ENCODE measurements at places on chromosomes 7 and 10. TPM values are rescaled to one million over a fixed set of nuclear protein-coding genes. Genes with fewer than 3 reads are reported as not detected.
A peak's percentile ranks its signal among the peaks of the same experiment; 100 is the strongest.

DNA sequence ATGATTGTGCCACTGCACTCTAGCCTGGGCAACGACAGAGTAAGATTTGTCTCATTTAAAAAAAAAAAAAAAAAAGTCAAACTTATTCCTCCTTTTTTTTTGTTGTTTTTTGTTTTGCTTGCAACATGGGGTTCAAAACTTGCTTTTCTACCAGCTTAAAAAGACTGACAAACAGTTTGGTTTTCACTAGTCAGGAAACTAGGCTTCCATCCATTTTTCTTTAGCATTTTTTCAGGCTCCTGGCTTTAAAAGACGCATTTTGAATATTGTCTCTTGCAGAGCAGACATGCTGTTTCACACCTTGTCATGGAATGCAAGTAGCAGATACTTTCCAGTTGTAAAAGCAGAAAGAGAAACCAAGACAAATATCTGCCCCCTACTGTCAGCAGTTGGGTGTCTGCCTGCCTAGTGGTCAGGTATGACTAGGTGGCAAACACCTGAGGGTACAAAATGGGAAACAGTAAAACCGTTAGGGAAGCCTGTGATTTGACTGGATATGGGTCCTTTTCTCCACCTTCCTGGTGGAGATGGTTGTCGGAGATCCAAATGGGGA is 139.9 kb downstream of the CCDC71L start:
- no peak overlapping the region for H3K4me3 ChIP-seq
- H3K27me3 ChIP-seq: peaks cover 32% of the 10 kb centered on the region

DNA sequence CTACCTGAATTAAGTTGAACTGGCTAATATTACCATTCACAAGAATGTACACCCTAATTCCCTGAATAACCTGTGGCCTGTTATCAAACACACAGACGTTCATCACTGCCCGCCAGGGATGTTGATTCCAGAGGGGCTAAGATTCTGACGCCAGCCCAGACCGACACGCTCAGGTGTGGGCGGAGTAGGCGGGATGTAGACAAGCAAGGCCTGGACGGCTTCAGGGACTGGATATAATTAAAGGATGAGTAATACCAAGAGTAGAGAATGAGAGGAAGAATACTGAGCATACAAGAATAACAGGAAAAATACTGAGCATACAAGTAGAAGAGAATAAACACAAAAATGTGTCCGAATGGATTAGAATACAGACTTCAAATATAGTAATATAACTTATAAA is 29.0 kb downstream of the CUBN start:
- peaks cover 7% of the 10 kb centered on the region for H3K36me3 ChIP-seq
- H3K4me1 ChIP-seq: peaks cover 3% of the 10 kb centered on the region
- no peaks in the 10 kb centered on the region for H3K27me3 ChIP-seq
- H3K4me3 ChIP-seq: no peak overlapping the region
- no peak for DNase-seq

DNA sequence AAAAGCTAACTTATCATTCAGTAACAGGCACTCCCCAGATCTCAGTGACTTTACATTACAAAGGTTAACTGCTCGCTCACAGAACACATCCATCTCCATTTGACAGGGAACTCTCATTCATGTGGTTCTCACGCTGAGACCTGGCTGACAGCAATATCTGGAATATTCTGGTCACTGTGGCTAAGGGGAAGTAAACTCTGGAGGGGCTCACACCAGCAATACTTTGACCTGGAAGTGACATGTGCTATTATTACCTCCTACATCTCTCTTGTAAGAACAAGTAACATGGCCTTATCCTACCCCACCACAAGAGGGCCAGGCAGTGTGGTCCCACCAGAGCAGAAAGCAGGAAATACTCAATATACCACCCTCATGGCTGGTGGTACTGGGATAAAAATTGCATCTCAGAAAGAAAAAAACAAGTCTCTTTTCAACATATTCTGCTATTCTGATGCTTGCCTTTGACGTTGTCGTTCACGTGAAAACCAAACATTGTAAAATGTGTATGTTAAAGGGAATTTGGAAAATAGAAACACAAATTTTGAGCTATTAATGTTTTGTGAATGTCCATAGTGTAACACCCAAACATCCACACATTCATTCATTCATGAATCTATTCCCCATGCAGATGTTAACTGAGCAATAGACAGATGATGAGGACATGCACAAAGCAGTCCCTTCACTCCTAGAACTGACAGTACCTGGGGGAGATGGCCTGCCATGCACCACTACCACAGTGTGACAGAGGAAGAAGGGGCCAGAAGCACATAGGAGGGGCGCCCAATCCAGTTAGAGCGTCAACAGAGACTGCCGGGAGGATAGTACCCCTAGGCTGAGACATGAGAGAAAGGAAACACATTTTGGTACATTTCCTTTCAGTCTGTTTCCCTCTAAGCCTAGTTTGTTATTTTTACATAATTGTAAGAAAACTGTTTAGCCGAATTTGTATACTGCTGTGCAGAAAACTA is 166.0 kb upstream of the SP4 start:
- peaks cover 11% of the 10 kb centered on the region for H3K36me3 ChIP-seq
- H3K27ac ChIP-seq: peak overlapping the region; percentile 49
- H3K27me3 ChIP-seq: peaks cover 5% of the 10 kb centered on the region
- DNase-seq: peak; percentile 41
- no peak overlapping the region for H3K4me3 ChIP-seq
- peaks cover 14% of the 10 kb centered on the region for H3K4me1 ChIP-seq

- H3K36me3 ChIP-seq: no peaks in the 10 kb centered on the region
- no peak overlapping the region for H3K27ac ChIP-seq
- no peaks in the 10 kb centered on the region for H3K27me3 ChIP-seq
- DNase-seq: no peak
These were observed 175.7 kb downstream of the LRRN3 start for GRCh38 chr7:111266613-111267012.

DNA sequence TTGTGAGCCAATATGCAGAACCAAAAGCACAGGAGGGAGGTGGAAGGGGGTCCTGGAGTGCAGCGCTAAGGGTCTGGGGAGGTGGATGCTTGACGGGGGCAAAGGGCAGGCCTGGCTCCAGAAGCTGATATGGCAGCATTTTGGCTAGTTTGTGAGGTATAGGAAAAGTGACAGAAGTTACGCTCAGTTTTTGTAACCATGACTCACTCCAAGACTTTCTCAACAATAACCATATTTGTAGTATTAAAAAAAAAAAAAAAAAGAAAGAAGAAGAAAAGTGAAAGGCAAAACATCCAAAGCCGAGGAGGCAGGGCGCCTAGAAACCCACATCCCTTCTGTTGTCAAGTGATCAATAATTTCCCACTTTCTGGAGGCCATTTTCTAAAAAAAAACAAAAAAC is 92.3 kb downstream of the RNF216 start:
- peak overlapping the region; percentile 82 for H3K4me3 ChIP-seq
- DNase-seq: peak; percentile 52

DNA sequence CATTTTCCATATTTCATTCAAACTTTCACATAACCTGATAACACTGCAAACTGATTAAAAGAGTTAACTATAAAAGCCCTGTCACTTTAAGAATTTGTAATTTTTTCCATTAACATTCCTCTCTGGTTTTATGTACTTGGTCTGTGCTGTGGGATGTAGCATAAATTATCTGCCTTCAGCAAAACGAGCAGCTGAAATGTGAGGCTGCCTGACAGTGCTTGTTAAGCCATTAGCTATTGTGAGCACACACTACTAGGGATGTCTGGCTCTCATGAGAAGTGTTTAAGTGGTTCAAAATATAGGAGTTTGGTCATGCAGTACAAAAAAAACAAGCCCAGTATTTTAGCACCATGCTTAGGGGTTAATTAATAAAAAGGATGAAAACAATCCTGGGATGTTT is 63.0 kb downstream of the HOXA1 start:
- H3K27ac ChIP-seq: no peak overlapping the region
- DNase-seq: no peak
- H3K4me3 ChIP-seq: no peak overlapping the region
- H3K27me3 ChIP-seq: peaks cover under 1% of the 10 kb centered on the region
- H3K36me3 ChIP-seq: peaks cover 10% of the 10 kb centered on the region
- H3K4me1 ChIP-seq: peaks cover 11% of the 10 kb centered on the region

GRCh38 chr10:110401401-110402076 is 96.2 kb upstream of the DUSP5 start:
- peaks cover 9% of the 10 kb centered on the region for H3K27me3 ChIP-seq
- DNase-seq: no peak
- no peaks in the 10 kb centered on the region for H3K36me3 ChIP-seq
- peaks cover 9% of the 10 kb centered on the region for H3K4me1 ChIP-seq
- no peak overlapping the region for H3K27ac ChIP-seq

- H3K27ac ChIP-seq: peak overlapping the region; percentile 96
- DNase-seq: peak; percentile 57
- peaks cover 8% of the 10 kb centered on the region for H3K4me1 ChIP-seq
- H3K27me3 ChIP-seq: no peaks in the 10 kb centered on the region
- peaks cover 2% of the 10 kb centered on the region for H3K36me3 ChIP-seq
- H3K4me3 ChIP-seq: peak overlapping the region; percentile 90
These were observed 32.0 kb downstream of the ADAP1 start for GRCh38 chr7:922334-923107.

GRCh38 chr10:44477046-44477425 is 92.1 kb upstream of the CXCL12 start:
- no peak for DNase-seq
- H3K27me3 ChIP-seq: no peaks in the 10 kb centered on the region
- H3K36me3 ChIP-seq: no peaks in the 10 kb centered on the region
- H3K4me3 ChIP-seq: no peak overlapping the region

DNA sequence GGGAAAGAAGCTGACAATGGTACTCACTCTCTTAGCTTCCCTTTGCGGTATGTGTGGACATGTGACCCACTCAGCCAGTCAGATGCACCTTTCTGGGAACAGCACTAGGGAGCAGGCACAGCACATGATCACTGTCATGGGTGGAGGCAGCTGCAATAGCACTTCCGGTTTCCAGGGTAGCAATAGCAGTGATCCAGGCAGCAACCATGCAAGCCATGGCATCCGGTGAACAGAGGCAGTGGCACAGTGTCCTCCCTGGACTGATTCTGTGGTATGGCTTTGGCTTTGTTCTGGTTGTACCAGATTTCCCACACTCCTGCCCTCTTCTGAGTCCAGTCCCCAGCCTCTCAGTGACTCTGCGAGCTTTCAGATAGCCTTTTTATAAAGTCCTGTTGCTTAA is 86.8 kb upstream of the NAMPT start:
- peaks cover 3% of the 10 kb centered on the region for H3K4me1 ChIP-seq
- no peak overlapping the region for H3K4me3 ChIP-seq
- DNase-seq: no peak
- H3K27ac ChIP-seq: no peak overlapping the region
- no peaks in the 10 kb centered on the region for H3K36me3 ChIP-seq

DNA sequence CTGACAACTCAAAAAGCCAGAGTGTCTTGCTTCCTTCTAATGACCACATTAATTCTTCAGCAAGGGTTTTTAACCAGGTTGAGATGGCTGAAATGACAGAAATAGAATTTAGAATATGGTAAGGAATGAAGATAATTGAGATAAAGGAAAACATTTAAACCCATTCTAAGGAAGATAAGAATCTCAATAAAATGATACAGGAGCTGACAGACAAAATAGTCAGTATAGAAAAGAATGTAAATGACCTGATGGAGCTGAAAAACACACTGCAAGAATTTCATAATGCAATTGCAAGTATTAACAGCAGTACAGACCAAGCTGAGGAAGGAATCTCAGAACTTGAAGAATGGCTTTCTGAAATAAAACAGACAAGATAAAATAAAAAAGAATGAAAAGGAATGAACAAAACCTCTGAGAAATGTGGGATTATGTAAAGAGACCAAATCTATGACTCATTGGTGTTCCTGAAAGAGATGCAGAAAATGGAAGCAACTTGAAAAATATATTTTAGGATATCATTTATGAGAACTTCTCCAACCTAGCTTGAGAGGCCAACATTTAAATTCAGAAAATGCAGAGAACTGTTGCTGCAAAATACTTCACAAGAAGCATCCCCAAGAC is 87.1 kb downstream of the SAMD9 start:
- no peak overlapping the region for H3K27ac ChIP-seq
- H3K27me3 ChIP-seq: peaks cover 8% of the 10 kb centered on the region
- H3K36me3 ChIP-seq: peaks cover 12% of the 10 kb centered on the region

DNA sequence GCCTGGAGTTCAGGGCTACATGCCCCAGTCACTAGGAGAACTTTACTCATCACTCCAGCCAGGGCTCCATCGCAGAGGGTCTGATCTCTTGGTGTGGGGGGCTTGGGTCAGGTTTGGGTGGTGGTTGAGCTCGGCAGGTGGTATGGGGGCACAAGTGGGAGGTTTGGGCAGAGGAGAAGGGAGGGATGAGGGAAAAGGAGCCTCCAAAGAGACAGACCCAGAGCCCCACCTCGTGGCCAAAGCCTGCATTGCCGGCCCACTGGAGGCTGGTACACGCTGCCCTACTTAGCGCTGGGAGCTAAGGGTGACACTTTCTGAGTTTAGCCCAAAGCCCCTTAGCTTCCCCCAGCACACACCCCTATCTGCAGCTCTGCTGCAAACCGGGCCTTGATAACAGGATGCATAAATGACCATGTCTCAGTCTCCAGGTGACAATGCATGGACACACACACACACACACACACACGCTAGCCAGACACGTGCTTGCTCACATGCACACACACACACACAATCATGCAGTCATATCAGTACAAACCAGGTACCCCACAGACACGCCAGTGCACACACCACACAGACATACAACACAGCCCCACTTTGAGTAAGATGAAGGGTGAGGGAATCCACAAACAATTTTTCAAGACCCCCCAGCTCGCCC is 14.7 kb downstream of the LZTS2 start:
- peak; percentile 84 for DNase-seq
- H3K36me3 ChIP-seq: no peaks in the 10 kb centered on the region
- H3K27ac ChIP-seq: no peak overlapping the region
- no peak overlapping the region for H3K4me3 ChIP-seq
- H3K4me1 ChIP-seq: peaks cover 13% of the 10 kb centered on the region

DNA sequence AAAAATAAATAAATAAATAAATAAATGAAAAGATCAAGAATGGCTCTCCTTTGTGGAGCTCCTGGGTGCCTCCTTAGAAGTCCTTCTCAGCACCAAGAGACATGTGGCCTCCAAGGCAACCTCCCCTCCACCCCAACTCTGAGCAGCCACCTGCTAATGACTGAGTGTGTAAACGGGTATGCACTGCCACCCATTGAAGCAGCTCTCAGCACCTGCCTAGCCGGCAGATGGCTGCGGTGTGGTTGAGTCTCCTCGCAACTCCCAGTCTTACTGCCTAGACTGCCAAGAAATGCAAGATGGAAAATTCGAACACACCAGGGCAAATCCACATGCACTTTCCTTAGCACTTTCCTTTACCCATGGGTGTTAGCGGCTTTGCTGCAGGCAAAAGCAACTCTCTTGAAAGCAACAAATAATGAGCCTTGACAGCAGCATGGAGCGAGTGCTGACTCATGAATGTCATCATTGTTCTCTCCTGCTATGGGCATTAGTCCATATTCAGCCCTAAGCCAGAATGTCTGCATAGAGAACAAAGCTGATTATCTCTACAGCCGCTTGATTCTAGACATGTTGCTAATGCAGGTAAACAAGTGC is 913.9 kb upstream of the AUTS2 start:
- H3K27me3 ChIP-seq: no peaks in the 10 kb centered on the region
- no peak overlapping the region for H3K4me3 ChIP-seq
- H3K36me3 ChIP-seq: no peaks in the 10 kb centered on the region
- no peaks in the 10 kb centered on the region for H3K4me1 ChIP-seq
- no peak overlapping the region for H3K27ac ChIP-seq

Gene MSMB
- not detected for total RNA-seq

Gene RBP3
- not detected for total RNA-seq

Gene ITGB8
- not detected for total RNA-seq

Gene ASB10
- not detected for total RNA-seq

Gene PIP
- total RNA-seq: not detected

Gene EPHB4
- total RNA-seq: 3.1 TPM

Gene MEOX2
- not detected for total RNA-seq

Gene MRLN
- total RNA-seq: not detected

Gene LIPK
- not detected for total RNA-seq

Gene SLC25A28
- total RNA-seq: 84.7 TPM
